Left colon (tissue), 2 donors: ENCODE measurements at places on chromosomes 5 and 9. TPM values are rescaled to one million over a fixed set of nuclear protein-coding genes. Genes with fewer than 3 reads are reported as not detected.

GRCh38 chr9:137169896-137170358, at the start of gene LRRC26:
LRRC26 (minus strand) TSS chr9:137170051; CDS start chr9:137169943, 108 bp downstream.
- peak; percentile 62 for DNase-seq

Gene MLANA
- not detected for total RNA-seq

Gene GHR
- total RNA-seq = 8.0 TPM

Gene PRLR
- total RNA-seq = 28.6 TPM

Gene RABGAP1
- 58.8 TPM for total RNA-seq

GRCh38 chr5:146291421-146292074, 47.1 kb upstream of the POU4F3 start:
- DNase-seq = no peak

GRCh38 chr5:36155291-36155690, 3.4 kb downstream of the SKP2 start:
- no peak for DNase-seq

Gene SHISAL2B
- total RNA-seq = not detected

DNA sequence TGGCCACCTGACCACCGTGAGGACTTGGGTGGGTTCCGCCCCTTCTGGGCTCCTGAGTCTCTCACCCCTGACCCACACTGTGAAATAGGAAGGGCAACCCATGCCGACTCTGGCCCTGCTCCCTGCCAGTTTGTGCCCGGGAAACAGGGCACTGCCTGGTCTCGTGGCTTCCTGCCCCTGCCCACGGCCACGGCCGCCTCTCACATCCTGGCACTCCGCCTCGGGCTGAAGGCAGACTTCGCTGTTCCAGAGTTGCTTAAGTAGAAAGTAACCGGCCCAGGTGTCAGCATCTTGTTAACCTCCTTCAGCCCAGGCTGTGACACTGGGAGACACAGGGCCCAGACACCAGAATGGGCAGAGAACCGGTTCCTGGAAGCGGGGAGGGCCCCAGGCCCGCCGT, 68.7 kb upstream of the RNU6ATAC start:
- no peak for DNase-seq

Gene ZDHHC11B
- total RNA-seq = 15.9 TPM

DNA sequence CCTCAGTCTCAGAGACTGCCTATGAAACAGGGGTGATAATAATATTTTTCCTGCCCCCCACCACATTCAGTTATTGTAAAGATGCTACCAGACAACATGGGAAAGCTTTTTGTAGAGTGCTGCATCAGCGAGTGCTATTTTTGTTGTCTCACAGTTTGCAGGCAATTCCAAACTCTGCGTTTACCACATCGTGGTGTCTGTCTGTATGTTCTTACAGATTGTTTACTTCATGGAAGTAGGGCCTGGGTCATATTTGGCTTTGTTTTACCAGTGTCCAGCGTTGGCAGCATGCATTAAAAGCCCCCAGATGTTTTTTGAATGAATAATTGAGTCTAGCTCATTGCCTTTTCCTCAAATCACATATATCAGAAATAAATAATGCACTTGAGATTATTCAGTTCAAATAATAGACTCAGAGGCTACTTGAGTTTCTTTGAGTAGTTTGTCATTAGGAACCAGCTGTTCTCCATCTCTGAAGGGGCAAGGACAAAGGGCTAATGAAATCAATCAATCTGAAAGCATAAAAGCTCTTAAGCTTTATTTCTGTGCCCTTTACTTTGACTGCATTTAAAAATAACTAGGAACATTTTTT, 243.7 kb downstream of the CWC27 start:
- DNase-seq = no peak

- no peak for DNase-seq
These were observed 200.6 kb upstream of the MVB12B start for GRCh38 chr9:126125992-126126409.

Gene SPINK4
- total RNA-seq = 146 TPM

Gene GABRB2
- total RNA-seq = 1.3 TPM

DNA sequence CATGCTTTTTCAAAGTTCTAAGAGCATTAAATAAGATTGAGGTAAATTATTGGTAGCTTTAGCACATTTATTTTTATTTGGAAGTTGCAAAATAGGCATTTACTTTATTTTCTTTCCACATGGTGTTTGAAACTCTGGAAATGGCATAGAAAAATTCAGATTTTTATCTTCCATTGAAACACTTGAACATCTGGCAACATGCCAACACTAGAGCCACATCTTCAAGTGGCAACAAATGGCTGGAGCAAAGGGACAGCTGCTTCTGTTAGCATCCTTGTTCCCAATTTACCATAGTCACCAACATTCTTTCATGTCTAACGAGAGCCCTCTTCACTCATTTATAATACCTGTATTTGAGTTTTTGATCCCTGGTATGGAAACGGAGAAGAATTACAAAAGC, 539.9 kb downstream of the ZNF608 start:
- DNase-seq = no peak

Gene XPA
- total RNA-seq = 10.1 TPM

- DNase-seq = no peak
These were observed 164.6 kb upstream of the MEF2C start for GRCh38 chr5:89047571-89047970.

- no peak for DNase-seq
These were observed 40.6 kb downstream of the TENT4A start for GRCh38 chr5:6753851-6754250.

GRCh38 chr9:21096172-21096900, 18.6 kb upstream of the IFNB1 start:
- DNase-seq = no peak

- DNase-seq = no peak
These were observed 23.8 kb upstream of the NPM1 start for GRCh38 chr5:171363846-171364245.

DNA sequence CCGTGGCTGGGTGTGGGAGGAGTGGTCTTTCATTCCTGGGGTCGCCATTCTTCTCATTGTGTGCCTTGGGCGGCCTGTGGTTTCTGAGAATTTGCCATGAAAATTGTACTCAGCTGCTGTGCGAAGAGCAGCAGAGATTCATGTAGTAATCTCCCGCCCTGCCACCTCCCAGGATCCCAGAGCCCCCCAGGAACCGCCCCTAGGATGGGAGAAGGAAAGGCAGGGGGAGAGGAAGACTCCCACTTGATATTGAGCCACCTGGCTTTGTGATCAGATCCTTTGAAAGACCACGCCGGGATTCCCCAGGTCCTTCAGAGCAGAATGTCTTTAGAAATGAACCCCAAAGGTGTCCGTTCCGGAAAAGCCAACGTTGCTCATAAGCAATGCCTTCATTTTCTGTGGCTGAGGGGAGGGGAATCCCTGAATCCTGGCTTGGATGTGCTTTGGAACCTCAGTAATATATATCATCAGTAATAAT, 27.6 kb downstream of the NEURL1B start:
- DNase-seq = no peak

DNA sequence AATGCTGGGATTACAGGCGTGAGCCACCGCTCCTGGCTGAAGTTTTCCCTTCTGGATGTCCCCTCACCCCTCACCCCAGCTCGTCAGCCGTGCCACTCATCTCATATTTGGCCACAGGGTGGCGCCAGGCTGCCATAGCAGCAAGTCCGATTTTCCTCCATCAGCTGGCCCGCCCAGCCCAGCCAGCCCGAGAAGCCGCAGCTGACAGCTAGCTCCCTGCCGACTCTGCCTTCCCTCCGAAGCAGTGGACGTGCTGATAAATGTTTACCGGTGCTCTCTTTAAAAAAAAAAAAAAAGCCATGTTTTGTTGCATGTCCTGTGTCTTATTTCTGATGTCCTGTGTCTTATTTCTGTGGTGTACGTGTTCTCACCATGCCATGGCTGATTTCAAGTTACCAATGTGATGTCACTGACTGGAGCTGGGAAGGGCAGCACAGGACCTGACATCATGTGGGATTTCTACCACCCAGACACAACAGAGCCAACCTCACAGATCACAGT, 58.3 kb downstream of the PFDN1 start:
- DNase-seq = peak; percentile 91

Gene HEMGN
- not detected for total RNA-seq

Gene PCDHGA9
- total RNA-seq = 1.6 TPM

DNA sequence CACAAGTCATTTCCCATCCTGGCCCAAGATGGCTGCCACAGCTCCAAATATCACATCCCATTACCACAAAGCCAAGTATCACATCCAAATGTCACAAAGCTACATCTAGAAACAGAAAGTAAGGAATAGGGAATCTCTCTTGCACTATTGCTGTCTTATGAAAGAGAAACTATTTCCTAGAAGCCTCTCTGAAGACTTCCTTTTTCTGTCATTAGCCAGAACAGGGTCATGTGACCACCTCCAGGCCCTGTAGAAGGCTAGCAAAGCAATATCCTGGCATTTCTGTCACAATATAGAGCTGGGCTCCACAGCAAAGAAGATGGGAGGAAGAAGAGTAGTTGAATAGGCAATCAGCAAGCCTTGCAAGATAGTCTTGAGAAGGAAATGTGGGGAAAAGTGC, 99.2 kb downstream of the SH3TC2 start:
- no peak for DNase-seq

- DNase-seq = no peak
These were observed 10.0 kb upstream of the LECT2 start for GRCh38 chr5:135964670-135965320.

DNA sequence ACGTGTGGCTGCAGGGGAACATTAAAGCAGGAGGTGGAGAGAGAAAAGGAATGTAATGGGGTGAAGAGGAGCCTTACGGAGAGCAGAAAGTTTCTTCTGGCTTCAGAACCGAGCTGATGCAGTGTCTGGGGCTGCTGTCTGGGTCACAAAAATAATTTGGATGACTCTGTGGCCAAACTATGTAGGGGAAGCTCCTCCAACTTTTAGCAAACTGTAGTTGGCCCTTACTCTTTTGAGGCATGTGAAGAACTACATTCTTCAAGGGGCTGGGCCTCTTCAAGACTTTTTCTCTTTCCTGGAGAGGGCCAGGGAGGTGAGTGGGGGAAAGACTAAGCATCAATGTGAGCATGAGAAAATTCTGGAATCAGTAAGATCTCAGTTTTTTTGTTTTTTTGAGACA, 31.9 kb upstream of the SPARC start:
- no peak for DNase-seq

DNA sequence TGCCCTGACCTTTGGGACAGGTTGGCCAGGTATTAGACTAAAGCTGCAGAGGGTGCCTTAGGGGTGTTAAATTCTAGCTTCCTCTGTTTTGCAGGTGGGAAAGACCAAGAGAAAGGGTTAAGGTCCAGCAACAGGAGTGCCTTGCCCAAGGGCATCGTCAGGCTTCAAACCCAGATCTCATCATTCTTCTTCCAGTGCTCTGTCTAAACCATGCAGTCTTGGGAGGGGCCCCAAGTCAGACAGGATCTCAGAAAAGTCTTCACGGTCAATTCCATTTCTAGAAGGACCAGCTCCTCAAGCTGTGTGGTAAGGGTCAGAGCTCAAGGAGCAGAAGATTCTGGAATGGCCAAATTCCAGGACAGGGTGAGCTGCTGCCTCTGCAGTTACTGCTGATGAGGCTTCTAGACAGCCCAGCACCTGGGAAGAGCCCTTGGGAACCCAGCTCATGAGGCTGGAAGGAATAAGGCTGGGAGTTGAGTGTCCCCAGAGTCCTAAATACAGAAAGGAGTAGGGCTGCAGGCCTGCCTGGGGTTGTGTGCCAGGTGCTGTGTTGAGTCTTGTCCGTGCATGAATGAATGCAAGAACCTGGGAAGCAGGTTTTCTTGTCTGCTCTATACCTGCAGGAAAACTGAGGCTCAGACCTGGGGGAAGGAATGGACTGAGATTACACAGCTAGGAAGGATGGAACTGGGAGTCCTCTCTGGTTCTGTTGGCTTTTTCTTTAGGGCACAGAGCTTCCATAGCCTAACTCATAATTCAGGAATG, 69.3 kb downstream of the WWC1 start:
- DNase-seq = no peak

Gene RANBP3L
- total RNA-seq = 0.17 TPM

GRCh38 chr9:90469865-90470387, 172.7 kb downstream of the DIRAS2 start:
- DNase-seq = no peak

DNA sequence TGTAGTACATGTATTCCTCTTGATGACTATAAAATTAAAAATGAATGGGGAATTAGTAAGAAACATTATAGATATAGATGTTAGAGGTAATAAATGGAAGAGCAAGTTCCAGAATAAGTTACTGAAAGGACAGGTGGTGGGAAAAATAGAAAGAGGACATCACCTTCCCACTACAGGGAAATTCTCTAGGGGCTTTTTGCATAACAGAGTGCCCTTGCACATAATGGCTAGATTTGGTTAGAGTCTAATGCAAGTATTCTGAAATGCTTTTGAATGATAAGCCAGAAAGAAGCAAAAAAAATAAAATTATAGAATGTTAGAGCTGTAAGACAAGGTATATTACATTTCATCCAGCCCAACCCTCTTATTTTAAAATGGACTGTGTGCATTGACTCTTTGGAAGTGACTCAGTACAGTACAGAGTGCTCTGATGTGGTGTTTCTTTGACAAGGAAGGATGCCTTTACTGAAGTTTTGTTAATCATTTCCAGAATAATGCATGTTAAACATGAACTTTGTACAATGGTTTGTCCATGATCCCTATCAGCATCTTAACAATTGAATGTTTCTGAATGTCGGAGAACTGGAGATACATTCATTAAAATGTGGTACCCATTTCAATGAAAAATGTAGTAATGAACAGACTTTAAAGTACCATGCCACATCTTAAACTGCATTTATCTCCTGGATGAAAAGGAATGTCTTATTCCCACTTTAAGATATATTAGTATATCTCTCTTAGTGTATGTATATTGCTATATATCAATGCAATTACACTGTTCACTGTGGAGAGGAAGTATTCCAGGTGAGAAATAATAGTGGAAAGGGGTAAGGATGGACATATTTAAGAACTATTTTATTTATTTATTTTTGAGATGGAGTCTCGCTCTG, 391.1 kb downstream of the ADGRV1 start:
- no peak for DNase-seq

- DNase-seq = no peak
These were observed 43.8 kb downstream of the ANKRD33B start for GRCh38 chr5:10607666-10608073.

DNA sequence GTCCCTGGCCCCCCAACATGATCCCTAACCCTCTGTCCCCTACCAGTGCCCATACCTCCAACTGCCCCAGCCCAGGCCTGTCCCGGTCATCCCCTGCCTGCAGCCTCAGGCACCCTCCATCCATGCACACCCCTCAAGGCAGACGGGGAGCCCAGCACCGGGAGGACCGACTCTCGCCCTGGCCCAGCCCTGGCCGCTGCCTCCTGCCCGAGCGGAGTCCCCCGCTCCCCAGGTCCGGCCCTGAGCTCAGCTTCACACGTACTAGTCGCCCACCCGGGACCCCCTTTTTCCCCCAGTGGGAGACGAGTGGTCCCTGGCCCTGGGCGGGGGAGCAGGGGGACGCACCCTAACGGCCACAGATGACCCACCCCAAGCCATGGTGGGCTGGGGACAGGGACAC, 49.0 kb upstream of the UBAC1 start:
- DNase-seq = no peak

DNA sequence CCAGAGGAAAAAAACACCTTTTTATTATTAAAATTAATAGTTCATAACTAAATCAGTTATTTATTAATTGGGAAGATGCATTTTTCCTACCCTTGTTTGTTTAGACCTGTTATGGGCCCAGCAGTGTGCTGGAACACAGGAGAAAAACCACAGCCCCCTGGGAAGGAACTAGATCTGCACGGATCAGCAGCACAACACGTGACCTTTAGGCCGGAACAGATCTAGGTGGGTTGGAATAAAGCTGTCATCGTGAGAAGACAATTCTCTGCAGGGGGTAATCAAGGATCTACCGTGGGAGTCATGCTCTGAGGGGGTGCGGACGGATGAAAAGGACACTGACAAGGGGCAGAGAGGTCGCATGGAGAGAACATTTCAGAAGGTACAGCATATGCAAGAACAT, 95.8 kb upstream of the SPATA31C2 start:
- no peak for DNase-seq
